PC-3 (cell line): ENCODE measurements at places on chromosomes 13 and 19. TPM values are rescaled to one million over a fixed set of nuclear protein-coding genes. Genes with fewer than 3 reads are reported as not detected.
A peak's percentile ranks its signal among the peaks of the same experiment; 100 is the strongest.

Gene ZNF414
- 4.6 and 4.7 TPM in 2 replicates for total RNA-seq

DNA sequence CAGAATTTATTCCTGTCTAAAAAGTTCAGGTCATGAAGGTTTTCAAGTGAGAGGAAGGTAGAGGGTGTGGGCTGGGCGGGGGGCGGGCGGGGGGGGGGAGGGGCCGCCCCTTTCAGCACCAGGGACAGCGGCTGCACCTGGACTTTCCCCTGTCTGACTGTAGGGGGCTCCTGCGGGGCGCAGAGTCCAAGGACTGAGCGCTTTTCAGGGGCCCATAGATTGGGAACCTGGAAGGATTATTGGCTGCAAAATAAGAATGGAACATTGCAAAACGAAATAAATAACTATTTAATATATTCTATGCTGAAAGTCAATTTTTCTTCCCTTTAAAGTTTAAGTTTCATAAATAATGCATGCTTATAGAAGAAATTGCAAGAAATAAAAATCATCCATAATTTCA, 8.9 kb upstream of the CYP4F3 start:
- DNase-seq = peak; percentile 43
- H3K27ac ChIP-seq = no peak overlapping the region
- 0 out of 2 replicates have a peak, but pooled peaks cover 7% of the 10 kb centered on the region for H3K27me3 ChIP-seq
- no peaks in the 10 kb centered on the region for H3K4me1 ChIP-seq

- no peaks in the 10 kb centered on the region for H3K27me3 ChIP-seq
- DNase-seq = no peak
- H3K4me1 ChIP-seq = peaks cover 15% of the 10 kb centered on the region
- H3K36me3 ChIP-seq = peaks cover 20% of the 10 kb centered on the region
Observed at GRCh38 chr13:44439452-44440024, 65.9 kb downstream of the SERP2 start.

DNA sequence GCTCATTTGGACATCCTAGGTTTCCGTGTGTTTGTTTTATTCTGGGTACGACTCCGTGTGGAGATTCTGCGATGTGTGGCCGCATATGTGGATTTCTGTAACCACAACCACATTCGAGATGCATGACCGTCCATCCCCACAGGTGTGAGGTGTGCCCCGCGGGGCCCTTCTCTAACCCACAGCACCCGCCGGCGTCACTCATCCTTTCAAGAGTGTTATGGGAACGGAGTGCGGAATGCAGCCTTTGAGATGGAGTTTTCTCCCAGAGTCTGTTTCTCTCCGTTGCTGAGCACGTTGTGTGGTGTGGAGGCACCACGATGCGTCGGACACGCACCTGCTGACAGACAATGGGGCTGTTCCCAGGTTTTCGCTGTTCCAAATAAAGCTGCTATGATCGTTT, 40.0 kb downstream of the C13orf46 start:
- H3K4me3 ChIP-seq = no peak overlapping the region
- no peak overlapping the region for H3K27ac ChIP-seq
- DNase-seq = no peak

DNA sequence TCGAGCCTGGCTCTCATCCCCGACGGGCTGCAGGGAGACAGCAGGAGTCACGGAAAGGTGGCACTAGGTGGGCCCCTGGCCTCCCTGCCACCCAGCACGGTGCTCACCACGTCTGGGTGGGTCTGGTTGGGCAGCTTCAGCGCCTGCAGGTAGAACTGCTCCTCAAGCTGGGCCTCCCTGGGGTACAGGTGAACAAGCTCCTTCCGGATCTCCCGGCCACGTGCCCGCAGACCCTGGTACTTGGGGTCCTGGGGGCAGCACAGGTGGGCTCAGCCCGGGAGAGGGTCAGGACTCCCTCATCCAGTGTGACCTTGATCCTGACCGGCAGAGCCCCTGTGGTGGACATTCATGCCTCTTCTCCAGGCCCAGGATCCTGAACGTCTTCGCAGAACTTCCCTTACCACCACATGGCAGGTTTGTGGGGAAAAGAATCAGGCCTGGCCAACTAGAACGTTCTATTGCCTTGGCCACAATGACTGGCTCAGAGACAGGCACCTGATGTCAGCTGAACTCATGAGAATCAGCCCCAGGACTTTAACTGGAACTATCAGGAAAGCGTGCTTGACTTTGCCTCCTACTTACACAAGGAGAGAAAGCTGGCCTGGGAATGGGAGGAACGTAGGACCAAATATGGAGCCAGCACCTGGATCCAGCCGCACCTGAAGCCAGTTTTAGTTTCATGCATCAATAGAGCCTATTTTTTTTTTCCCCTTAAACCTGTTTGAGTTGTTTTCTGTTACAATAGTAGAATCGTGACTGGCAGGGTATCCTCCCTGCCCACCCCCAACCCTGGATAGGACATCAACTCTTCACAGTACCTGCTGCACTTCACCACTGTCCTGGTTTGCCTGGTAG, 8.9 kb downstream of the SARS2 start:
- H3K36me3 ChIP-seq = no peaks in the 10 kb centered on the region
- no peaks in the 10 kb centered on the region for H3K27me3 ChIP-seq
- H3K27ac ChIP-seq = no peak overlapping the region

DNA sequence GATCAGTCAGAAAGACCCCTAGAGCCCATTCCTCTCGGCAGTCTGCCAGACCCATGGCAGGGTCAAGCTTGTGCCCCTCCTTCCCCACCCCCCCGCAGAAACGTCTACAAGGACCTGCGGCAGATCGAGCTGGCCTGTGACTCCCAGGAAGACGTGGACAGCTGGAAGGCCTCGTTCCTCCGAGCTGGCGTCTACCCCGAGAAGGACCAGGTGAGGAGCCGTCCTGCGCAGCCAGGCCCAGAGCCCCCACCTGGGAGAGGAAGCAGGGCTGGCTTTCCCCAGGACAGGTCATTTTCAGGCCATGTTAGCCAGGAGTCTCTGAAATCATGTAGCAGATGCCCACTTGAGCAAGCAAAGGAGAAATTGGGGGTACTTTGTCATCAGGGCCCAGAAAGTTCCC, 12.3 kb downstream of the TMED1 start:
- no peak overlapping the region for H3K27ac ChIP-seq
- no peak overlapping the region for H3K4me3 ChIP-seq
- no peak for DNase-seq
- H3K27me3 ChIP-seq = no peaks in the 10 kb centered on the region
